ENCODE measurements at places on chromosomes 7 and 10. TPM values are rescaled to one million over a fixed set of nuclear protein-coding genes. Genes with fewer than 3 reads are reported as not detected.

The RBM33 gene
- polyA plus RNA-seq = 5.0 TPM

The ZNF365 gene
- polyA plus RNA-seq = 3.7 TPM

The HABP2 gene
- polyA plus RNA-seq = not detected

The VOPP1 gene
- polyA plus RNA-seq = 83.7 TPM

The GOLGA7B gene
- polyA plus RNA-seq = not detected

The TNPO3 gene
- polyA plus RNA-seq = 43.5 TPM

The COL17A1 gene
- polyA plus RNA-seq = 0.02 TPM

The ZNF804B gene
- not detected for polyA plus RNA-seq

The ETV1 gene
- 5.4 TPM for polyA plus RNA-seq

The GPR85 gene
- polyA plus RNA-seq = 2.6 TPM

The HOGA1 gene
- 0.17 TPM for polyA plus RNA-seq

DNA sequence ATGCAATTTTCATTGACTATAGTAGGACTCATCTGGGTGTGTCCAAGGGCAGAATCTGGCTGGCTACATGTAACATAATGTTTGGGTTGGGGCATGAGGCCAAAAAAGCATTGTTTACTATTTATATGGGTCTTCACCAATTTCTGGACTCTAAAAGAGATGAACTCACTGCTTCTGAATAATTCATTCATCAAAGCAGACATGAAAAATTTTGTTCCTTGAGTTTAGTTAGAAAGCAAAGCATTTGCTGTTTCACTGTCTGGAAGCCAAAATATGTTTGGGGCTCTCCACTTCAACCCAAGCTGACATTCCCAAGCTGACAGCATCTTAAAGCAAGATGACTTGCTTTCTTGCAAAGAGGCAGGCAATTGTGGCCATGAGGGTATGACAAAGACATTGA, 670.6 kb downstream of the SUGCT start:
- no peak for DNase-seq

GRCh38 chr7:139523199-139523941, at the start of gene CLEC2L:
Gene CLEC2L, plus strand, starts transcription at chr7:139523685. Its CDS starts 243 bp downstream, at chr7:139523928.
- DNase-seq = no peak

GRCh38 chr7:151838861-151839381, 38.0 kb downstream of the PRKAG2 start:
- no peak for DNase-seq

DNA sequence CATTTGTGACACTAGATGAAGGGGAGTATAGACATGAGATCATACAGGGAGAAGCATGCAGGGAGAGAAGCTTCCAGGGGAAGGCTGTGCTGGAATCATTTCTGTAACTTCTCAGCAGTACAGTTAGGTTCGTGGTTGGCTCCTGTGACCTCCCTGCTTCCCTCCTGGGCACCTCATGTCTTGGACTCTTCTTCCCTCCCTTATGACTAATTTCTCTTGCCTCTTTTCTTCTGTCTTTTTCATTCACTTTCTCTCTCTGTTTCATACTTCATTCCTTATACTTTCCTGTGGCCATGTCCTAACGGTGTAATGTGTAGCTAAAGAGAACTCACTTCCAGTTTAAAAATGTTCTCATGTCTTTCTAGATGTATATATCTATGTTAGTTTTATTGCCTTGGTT, 19.1 kb upstream of the HKDC1 start:
- no peak for DNase-seq

DNA sequence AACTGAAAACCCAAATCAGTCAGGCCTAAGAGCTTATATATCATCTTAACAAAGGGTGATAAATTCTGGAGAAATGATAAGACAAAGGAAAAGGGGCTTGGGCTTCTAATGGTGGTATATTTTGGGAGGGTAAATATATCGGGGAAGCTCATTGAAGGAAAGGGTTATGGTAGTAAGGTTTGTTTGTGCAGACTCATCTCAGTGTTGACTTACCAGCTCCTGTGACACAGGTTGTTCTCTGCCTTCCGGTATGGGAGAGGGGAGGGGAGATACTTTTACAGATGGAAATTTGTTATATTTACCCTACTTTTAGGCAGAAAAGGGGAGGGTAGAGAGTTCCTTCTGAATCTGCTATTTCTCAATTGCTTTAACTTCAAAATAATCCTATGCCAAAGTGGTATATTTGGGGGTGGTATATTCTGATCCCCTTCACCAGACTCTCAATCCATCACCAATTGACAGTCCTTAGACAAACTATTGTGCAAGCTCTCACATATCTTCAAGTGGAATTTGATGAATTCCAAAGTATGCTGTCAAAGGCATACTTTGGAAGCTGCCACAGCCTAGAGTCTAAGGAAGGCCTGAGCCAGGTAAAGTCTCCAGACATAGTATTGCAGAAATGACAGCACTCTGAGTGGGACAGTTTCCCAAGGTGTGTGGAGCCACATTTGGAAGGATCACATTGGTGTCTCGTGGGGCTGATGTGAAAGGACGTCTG, 13.3 kb upstream of the PAPSS2 start:
- no peak for DNase-seq

DNA sequence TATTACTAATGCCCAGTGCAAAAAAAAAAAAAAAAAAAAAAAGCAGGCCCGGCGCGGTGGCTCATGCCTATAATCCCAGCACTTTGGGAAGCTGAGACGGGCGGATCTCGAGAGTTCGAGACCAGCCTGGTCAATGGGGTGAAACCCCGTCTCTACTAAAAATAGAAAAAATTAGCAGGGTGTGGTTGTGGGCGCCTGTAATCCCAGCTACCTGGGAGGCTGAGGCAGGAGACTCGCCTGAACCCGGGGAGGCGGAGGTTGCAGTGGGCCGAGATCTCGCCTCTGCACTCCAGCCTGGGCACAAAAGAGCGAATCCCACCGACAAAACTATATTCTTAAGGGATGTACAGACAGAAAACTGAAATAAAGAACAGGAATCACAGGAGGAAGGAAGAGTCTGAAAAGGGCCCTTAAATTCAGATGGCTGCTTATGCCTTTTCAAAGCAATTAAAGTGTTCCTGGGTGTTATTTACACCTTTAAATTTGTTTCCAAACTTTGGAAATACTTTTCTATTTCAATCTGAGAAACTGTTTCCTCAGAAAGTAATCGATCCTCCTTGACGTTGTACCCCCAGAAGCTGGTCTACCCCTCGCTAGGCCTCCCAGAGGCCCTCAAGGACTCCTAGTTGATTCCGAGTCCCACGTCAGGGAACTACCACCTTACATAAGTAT, 2.0 kb upstream of the KMT2E start:
- DNase-seq = no peak

- DNase-seq = peak; percentile 53
These were observed 315.5 kb downstream of the MAGI2 start for GRCh38 chr7:79137942-79138341.

DNA sequence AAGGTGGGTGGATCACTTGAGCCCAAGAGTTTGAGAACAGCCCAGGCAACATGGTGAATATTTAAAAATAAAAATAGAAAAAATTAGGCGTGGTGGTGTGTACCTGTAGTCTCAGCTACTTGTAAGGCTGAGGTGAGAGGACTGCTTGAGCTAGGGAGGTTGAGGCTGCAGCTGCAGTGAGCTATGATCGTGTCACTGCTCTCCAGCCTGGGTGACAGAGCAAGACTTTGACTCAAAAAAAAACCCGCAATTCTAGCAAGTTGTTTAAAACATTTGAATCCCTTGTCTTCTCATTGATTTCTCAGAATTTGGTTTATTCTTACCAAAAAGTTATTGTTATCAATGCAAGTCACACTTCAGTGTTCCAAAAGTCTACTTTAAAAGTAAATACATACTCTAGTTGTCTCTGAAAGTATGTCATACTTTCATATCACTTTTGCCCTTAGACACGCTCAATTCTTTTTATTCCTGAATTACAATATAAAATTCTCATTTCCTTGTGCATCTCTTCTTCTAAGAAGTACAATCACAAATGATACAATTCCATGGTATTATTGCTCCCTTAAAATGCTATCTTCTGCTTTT, 6.3 kb downstream of the EPC1 start:
- no peak for DNase-seq

DNA sequence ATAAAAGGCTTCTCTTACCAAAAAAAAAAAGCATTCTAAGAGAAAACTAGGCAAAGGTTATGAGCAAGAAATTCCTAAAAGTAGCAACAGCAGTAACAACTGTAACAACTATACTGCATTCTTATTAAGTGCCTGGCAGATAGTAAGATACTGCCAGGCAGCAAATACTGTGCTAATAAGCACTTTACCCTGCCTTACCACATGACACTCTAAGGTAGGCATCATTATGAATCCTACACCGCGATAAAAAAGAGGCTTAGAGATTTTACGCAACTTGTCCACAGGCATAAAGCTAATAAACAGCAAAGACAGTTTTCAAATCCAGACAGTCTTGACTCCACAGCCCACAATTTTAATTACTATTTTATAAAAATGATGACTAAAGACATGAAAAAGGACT, 83.2 kb downstream of the USP6NL start:
- no peak for DNase-seq

DNA sequence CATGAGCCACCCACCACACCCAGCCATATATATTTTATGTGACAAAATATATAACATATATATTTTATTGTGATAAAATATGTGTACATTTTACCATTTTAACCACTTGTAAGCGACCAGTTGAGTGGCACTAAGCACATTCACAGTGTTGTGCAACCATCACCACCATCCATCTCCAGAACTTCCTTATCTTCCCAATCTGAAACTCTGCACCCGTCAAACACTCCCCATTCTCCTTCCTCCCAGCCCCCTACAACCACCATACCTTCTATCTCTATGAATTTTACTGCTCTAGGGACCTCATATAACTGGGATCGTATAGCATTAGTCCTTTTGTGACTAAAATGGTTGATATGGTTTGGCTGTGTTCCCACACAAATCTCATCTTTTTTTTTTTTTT, 20.8 kb upstream of the CYTH3 start:
- DNase-seq = no peak

- DNase-seq = no peak
These were observed 238.0 kb upstream of the FOXK1 start for GRCh38 chr7:4444106-4444505.

GRCh38 chr10:29533696-29534285, 101.0 kb downstream of the SVIL start:
- no peak for DNase-seq

- DNase-seq = no peak
These were observed 105.6 kb upstream of the COL1A2 start for GRCh38 chr7:94289071-94289470.

- DNase-seq = no peak
These were observed 489.2 kb upstream of the KCND2 start for GRCh38 chr7:119783799-119784198.

GRCh38 chr10:45006276-45007030, 5.7 kb downstream of the ZNF22 start:
- no peak for DNase-seq

DNA sequence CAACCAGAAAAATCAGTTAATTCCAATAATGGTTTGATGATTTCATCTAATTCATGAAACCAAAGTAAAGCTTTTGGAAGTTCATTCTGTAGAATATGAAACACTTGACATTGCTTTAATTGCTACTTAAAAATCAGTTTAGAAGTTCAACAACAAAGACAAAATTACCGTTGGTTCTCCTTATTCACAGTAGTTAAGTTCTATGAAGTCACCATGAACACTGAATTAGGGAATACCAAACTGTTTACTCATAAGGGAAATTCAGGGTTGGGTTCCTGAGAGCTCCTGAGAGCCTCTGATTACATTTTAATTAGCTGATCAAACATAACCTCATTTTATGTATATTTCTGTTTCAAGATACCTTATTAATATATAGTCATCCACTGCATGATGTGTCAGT, 46.2 kb downstream of the ZNF438 start:
- DNase-seq = no peak

- DNase-seq = no peak
These were observed 57.1 kb downstream of the TACR2 start for GRCh38 chr10:69359594-69359993.

- no peak for DNase-seq
These were observed 211.8 kb downstream of the ADARB2 start for GRCh38 chr10:1525354-1526162.

GRCh38 chr10:31262672-31263071, 56.3 kb upstream of the ZEB1 start:
- peak; percentile 59 for DNase-seq

GRCh38 chr10:17126327-17126726, 3.3 kb downstream of the CUBN start:
- DNase-seq = no peak

DNA sequence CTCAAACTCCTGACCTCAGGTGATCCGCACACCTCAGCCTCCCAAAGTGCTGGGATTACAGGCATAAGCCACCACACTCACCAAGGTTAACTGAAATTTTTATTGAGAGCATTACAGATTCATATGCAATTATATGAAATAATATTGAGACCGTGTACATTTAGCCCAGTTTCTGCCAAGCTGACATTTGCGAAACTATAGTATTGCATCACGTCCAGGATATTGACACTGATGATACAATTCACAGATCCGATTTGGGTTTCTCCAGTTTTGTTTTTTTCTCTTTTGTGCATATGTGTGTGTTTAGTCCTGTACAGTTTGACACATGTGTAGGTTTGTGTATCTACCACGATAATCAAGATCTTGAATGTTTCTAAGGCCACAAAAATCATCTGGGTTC, 627.9 kb upstream of the FOXK1 start:
- no peak for DNase-seq

DNA sequence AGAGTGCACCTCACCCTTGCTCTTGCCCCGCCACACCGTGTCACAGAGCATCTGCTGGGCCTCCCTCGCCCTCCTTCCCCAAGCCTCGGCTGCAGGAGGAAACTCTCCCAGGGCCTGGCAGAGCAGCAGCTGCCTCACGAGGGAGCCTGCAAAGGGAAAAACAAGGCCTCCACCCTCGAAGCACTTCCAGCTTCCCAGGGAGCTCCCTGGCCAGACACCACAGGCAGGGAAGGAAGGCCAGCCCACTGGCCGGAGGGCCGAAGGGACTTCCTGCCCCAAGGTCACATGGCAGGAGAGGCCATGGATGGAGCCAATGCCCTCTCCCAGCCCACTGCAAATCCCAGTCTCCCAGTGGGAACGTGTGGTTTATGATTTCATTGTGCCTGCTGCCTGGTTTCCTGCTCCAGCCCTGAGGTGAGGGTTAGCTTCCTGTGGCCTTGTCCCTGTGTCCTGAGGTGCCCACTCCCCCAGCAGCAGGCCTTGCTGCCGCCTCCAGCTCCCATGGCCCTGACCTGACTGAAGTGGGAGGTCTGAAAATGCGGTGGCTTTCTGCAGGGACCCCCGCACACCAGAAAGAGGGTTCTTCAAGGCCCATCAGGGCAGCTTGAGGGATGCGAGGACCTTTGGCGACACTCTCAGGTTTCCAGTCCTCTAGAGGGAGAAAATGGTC, 100.5 kb upstream of the PPIF start:
- no peak for DNase-seq

DNA sequence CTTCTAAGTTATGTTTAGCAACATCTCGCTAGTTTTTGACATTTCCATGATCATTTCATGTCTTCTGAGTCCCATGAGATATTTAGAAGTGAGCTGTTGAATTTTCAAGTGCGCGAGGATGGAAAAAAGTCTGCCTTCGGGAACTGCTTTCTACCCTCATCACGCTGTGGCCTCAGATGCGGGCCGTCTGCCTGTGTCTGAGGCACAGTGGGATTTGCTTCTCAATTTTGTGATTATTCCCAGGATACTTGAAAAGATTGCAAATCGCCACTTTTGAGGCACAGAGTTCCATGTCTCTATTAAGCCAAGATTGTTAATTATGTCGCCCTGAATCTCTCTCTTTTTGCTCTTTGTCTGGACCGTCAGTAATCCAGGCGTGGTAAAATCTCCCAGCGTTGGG, 30.8 kb upstream of the NKX6-2 start:
- DNase-seq = no peak
